Epithelial cell of alveolus of lung (primary cell): ENCODE measurements at places on chromosomes 4 and X. TPM values are rescaled to one million over a fixed set of nuclear protein-coding genes. Genes with fewer than 3 reads are reported as not detected.

TMSB15A gene
- total RNA-seq, result 19.2 and 26.8 TPM in 2 replicates

MCTS1 gene
- total RNA-seq, result 40.9 and 50.7 TPM in 2 replicates

SPOCK3 gene
- 0.52 and 0.56 TPM in 2 replicates for total RNA-seq

TGIF2LX gene
- not detected in 2 replicates for total RNA-seq

MMRN1 gene
- 0.13 and 0.24 TPM in 2 replicates for total RNA-seq

DCLK2 gene
- total RNA-seq, result 1.8 and 5.0 TPM in 2 replicates

RBMXL3 gene
- total RNA-seq, result not detected in 2 replicates

GDPD2 gene
- total RNA-seq, result not detected in 2 replicates

SPIN3 gene
- 1.2 and 8.1 TPM in 2 replicates for total RNA-seq

GCNA gene
- total RNA-seq, result 0.26 and 4.2 TPM in 2 replicates

F9 gene
- total RNA-seq, result not detected in 2 replicates

DHX15 gene
- total RNA-seq, result 76.1 and 119 TPM in 2 replicates

MAGEB1 gene
- not detected in 2 replicates for total RNA-seq

RBM46 gene
- total RNA-seq, result 0.08 and 0.39 TPM in 2 replicates

AFP gene
- 0.13 TPM in 1 of 2 replicates, not detected in the other for total RNA-seq

DEFB131A gene
- total RNA-seq, result not detected in 2 replicates

ENPEP gene
- total RNA-seq, result 0.13 and 0.64 TPM in 2 replicates

NONO gene
- total RNA-seq, result 316 and 409 TPM in 2 replicates

PNMA3 gene
- total RNA-seq, result not detected in 2 replicates

HSD17B13 gene
- total RNA-seq, result 0.24 TPM in 1 of 2 replicates, not detected in the other

REPS2 gene
- total RNA-seq, result 1.6 and 3.8 TPM in 2 replicates

HSFX1 gene
- 0.26 and 0.88 TPM in 2 replicates for total RNA-seq

MAGEA2B gene
- not detected in 2 replicates for total RNA-seq

EMD gene
- total RNA-seq, result 66.7 and 79.0 TPM in 2 replicates

PPEF1 gene
- total RNA-seq, result not detected in 2 replicates

ATP11C gene
- 21.9 and 28.3 TPM in 2 replicates for total RNA-seq

GAGE13 gene
- not detected in 2 replicates for total RNA-seq

GAGE1 gene
- not detected in 2 replicates for total RNA-seq

HTN3 gene
- not detected in 2 replicates for total RNA-seq

NUDT10 gene
- total RNA-seq, result 3.3 and 5.8 TPM in 2 replicates

PAGE1 gene
- total RNA-seq, result not detected in 2 replicates

ZNF711 gene
- total RNA-seq, result 1.9 and 4.0 TPM in 2 replicates

TEX13C gene
- not detected in 2 replicates for total RNA-seq
